AG20443 (cell line): ENCODE measurements at places on chromosomes 12 and 14.
A peak's percentile ranks its signal among the peaks of the same experiment; 100 is the strongest.

- DNase-seq, result no peak
Observed at GRCh38 chr14:69999261-69999674, 120.1 kb downstream of the SMOC1 start.

- DNase-seq, result no peak
Observed at GRCh38 chr14:104244221-104245011, 106.0 kb downstream of the KIF26A start.

DNA sequence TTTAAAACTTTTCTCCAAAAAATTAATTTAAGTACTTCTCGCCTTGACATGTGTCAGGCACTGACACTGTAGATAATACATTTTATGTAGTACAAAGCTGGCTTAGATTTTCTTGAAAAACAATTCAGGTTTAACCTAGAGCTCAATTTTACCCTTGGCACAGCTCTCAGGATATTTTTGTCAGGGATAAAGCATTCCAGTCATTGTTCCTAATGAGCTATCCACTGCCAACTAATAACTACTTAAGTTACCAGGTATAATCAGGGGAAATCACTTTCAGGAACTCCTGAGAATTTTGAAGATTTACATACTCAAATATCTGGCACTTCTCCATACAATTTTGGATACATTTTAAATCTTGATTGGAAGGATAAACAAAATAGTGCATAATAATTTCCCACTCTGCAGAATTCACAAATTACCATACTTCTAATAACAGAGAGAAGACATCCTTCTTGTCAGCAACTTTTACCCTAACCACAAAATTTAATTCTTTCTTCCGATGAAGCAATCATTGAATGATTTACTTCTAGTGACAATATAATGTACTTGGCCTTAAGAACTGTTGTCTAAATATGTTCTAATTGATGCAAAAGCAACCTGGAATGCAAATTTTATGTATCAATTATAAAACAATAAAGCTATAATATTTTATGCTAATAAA lies 4.8 kb downstream of the RASSF9 start:
- no peak for DNase-seq

DNA sequence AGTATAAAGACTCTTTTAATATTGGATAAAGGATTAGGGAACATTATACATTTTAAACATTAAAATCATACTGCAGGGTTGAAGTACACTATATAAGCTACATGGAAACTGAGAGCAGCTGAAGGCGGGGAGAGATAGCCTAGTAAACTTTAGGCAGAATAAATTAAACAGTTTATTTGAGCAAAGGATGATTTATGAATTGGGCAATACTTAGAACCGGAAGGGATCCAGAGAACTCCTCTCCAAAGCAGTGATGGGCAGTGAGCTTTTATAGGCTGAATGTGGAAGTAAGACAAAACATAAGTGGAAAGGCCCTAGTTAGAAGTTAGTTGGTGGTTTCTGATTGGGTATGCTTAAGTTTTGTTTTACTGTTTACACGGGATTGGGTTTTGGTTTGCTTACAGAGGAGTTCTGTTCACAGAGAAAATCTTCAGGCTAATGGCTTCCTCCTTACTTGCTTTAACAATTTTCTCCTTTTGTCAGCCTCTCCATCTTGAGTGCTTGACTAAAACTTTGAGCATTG lies 18.9 kb downstream of the LEMD3 start:
- DNase-seq, result no peak

GRCh38 chr12:130213249-130213648 lies 51.0 kb downstream of the FZD10 start:
- DNase-seq, result no peak

DNA sequence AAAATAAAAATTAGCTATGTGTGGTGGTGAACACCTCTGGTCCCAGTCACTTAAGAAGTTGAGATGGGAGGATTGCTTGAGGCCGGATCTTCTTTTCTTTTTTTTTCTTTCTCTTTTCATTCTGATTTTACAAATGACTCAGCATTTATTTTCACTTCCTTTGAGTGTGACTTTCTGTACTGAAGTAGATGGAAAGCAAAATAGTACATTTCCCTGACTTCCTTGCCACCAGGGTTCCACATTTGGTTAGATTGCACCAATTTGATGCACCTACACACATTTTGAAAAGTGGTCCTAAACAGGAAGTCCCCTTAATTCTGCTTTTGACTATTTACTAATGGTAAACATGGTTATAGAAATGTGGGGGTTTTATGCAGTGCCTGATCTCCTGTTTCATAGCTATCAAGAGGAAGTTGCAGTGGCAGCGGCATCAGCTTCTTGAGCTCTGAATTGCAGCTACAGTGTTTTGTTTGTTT lies 13.0 kb upstream of the LEMD3 start:
- no peak for DNase-seq

DNA sequence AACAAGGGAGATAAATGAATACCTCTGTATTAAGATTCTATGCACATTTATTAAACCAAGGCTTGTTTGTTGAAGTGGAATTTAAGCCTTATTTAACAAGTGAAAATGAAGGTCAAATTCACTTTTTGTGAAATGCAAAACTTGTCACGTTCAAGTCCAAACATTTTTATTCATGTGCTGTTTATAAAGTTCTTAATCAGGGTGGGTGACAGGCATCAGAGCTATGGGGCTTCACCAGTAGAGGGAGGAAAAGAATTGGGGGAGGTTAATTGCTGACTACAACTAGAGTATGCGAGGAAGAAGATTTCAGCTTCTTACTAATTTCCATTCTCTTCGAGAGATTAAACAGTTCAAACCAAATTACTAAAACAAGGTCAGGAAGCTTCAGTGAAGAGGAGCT lies 9.7 kb downstream of the MOK start:
- peak; percentile 40 for DNase-seq

GRCh38 chr12:43754015-43754414 lies 4.6 kb downstream of the PUS7L start:
- DNase-seq, result no peak

GRCh38 chr12:125249066-125249824 lies 184.0 kb downstream of the AACS start:
- DNase-seq, result no peak

DNA sequence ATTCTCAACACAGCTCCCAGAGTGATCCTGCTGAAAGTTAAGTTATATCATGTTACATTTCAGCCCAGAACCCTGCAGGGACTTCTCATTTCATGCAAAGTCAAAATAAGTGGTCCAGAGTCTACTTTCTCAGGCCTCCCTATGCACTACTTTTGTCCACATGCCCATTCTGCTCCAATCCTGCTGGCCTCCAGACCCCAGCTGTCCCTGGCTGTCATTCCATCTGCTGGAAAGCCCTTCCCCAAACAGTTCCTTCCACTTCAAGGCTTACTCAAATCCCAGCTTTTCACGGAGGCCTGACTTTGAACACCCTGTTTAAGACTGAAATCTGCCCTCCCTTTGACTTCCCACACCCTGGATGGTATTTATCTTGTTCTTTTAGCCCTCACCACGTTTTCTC lies 109.8 kb upstream of the DNM1L start:
- DNase-seq, result no peak

DNA sequence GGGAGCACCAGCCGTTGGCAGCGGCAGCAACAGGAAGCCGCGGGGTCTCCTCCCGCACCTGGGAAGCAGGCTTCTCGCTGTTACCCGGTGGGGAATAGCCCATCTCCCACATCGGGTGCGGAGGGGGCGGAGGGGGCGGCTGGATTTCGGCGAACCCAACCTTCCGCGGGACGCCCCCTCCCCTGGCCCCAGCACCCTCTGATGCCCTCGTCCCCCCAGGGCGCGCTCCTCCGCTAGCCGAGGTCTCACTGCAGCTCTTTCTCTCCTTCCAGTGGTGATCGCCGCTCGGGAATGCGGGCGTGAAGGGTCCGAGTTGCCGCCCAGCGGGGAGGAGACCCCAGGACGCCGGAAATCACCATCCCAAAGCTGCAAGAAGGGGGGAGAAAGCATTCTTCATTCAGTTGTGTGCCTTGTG lies 303 bp downstream of the SAMD4A start:
- peak; percentile 17 for DNase-seq

DNA sequence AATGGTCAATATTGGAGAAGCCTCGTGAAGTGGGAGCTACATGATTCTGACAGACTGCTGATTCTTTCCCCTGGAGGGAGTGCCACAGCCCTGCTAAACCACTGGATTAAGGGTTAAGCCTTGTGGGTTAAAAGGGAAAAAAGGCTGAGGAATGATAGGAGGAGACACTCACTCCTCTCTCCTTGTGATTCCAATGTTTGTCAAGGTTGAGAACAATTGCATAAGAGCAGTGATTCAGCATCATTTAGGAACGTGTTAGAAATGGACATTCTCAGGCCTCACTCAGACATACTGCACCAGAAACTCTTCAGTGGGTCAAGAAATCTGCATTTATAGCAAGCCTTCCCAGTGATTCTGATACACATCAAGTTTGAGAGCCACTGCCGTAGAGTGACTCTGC lies 87.8 kb upstream of the GZMB start:
- no peak for DNase-seq

- peak; percentile 97 for DNase-seq
Observed at GRCh38 chr14:81436296-81437138, 36.4 kb upstream of the STON2 start.

- no peak for DNase-seq
Observed at GRCh38 chr12:97159377-97159776, 252.3 kb downstream of the NEDD1 start.

DNA sequence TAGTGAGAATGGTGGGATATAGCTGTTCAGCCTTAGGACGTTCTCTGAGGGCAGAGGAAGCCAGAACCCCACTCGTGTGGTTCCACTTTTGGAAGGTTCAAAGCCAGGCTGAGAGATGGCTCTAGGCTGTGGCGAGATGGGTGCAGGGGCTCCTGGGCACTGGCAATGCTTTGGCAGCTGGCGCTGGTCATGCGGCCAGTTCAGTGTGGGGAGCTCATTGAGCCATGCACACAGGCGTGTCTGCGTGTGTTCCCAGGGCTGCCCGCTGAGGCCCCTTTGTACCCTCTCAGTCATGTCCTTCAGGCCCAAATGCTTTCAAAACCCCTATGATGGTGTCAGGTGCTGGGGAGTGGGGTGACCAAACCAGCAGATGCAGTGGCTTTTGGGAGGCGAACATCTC lies 1.7 kb downstream of the TEX22 start:
- DNase-seq, result no peak

DNA sequence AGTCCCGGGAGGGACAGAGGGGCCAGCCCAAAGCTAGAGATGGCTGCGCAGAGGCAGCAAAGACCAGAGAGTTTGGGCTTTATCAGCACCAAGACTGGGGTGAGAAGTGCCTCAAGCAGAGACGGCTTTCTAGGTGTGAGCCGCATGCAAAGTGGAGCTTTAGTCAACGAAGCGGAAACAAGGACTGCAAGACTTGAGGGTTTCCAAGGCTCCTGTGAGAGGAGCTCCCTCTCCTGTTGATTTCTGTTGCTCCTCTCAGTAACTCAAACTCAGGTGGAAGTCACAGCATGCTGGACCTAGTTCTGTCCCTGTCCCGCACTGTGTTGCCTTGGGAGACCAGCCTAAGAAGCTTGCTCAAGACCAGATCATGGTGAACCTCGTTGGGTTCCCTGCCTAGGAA lies 327.8 kb downstream of the MED13L start:
- no peak for DNase-seq

DNA sequence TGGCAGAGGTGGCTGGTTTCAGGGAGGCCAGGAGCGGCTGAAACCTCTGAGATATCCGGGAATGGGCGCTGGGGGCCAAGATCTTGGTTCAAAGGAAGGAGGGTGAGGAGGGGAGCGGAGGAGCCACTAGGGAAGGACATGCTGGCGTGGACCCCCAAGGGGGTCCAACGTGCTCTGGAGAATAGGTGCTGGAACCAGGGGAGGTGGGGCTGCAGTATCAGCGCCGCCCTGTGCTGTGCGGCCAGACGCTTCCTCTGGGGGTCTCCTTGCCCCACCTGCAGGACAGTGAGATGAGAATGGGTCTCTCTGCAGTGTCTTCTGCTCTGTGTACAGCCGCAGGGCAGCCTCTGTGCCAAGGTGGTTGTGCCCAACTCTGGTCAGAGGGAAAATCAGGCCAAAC lies 2.5 kb downstream of the FAM181A start:
- no peak for DNase-seq

DNA sequence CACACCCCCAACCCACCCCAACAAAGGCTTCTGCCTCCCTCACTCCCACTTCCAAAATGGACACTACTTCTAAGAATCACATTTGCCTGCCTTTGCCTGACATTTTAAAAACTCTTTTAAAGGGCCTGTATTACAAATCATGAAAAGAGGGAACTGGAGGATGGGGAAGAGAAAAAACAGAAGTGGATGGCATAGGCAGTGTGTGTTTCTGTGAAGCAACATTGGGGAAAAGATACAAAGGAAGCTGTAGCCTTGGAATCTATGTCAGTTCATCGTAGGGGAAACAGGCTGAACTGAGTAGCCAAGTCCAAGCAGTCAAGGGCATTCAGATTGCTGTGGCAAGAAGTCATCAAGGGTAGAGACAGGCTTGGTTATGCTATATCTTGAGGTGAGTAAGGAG lies 273.9 kb downstream of the BTG1 start:
- no peak for DNase-seq

DNA sequence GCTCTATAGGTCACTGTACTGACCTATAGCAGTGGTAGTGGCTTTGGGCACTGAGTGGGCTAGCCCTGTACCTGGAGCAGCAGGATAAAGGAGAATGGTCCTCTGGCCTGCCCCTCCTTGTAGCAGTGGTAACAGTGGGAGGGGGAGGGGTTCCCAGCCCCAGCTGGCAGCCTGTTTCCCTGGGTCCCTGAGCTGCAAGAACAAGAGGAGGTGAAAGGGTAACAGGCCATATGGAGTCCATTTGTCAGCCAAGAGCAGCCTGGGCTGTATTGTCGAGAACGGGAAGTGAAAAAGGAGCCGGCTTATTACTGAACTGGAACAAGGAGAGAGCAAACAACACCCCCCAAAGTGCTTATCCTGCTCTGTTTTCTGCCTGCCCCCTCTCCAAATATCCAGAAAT lies 73.8 kb upstream of the SRSF5 start:
- no peak for DNase-seq

DNA sequence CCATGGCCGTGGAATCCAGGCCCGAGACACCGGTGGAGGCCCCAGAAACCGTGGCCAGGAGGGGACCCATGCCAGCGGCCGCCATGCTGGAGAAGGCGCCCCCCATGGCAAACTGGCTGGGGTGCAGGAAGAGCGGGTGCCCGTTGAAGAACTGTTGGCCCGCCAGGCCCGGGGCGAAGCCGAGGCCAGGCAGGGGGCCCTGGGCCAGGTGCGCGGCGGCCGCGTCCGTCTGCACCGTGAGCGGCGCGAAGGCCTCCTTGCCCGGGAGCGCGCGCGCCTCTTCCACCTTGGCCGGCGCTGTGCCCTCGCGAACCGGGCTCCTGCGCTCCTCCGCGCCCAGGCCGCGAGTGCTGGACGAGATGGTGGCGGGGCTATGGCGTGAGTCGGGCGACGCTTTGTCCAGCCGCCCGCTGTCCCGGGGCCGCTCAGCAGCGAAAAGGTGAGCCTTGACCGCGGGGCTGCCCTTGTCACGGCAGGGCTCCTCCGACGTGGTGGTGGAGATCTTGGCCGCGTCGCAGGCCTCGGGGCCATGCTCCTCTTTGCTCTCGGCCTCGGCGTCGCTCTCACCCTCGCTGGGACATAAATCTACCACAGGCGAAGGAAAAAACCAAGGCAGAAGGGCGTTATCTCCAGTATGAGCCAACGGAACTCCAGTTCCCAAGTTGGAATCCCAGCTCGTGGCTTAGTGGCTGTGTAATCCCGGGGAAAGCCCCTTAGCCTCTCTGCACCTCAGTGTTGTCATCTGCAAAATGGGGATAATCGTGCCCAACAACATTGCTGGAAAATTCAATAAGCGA lies 9.5 kb downstream of the TBX3 start:
- no peak for DNase-seq

GRCh38 chr14:64928239-64929013 lies 14.1 kb downstream of the GPX2 start:
- no peak for DNase-seq
